ENCODE measurements at places on chromosomes 2 and 18.

DNA sequence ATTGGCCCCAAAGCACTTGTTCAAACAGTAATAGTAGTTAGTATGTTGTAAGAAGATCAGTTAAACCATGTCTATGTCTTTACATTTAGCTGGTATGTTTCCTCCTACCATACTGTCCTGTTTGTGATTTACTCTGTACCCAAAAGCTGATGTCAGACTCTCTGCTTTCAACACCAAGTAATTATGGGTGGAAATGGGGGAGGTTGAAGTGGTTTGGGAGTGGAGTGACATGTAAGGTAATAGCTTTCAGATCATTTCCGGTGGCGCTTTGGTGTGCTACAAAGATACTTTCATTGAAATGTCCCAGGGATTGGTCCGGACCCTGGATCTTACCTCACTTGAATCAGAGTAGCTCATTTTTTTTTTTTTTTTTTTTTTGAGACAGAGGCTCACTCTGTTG lies 39.7 kb upstream of the TGIF1 start:
- no peak for DNase-seq

DNA sequence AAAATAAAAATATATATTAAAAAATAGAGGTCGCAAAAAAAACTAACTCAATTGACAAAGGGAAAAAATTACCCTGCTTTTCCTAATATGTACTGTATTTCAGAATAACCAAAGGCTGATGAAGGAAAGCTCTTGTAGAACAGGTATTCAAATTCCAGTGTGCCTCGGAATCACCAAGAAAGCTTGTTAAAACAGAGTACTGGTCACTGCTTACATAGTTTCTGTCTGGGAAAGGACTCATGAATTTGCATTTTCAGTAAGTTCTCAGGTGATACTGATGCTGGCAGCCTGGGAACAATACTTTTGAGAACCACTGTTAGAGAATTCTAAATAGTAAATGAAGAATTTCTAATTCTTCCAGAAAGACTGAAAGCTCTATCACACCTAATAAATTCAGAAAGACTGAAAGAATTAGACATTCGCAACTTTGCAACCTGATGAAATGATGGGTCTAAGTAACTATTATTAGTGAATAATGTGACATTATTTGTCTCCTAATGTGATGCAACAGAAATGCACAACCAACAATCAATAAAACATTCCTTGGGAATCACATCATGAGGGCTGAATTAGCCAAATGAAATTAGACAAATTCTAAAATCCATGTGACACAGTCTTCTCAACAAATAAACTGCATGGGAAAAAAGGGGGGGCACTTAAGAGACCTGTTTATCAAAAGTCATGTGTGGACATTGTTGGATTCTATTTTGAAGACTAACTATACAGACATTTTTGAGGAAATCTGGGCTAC lies 21.9 kb downstream of the RPRD1A start:
- DNase-seq = no peak

GRCh38 chr2:74026687-74027241 lies 42.1 kb downstream of the TET3 start:
- no peak for DNase-seq

DNA sequence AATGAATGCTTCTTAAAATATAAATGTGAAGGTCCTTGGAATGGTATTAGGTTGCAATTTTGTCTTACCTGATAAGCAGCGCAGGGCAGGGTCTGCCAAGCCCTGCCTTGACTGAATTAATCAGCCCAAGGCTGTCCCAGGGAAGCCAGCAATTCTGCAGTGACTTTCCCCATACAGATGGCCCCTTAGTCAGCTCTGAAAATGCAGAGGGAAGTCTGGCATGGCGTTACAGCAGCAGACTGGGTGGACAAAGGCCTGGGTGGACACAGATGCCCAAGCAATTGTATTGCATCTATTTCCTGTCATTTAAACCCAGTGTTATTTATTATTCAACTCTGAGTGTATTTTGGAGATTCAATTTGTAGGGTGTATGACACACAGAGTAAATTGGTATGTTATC lies 56.6 kb upstream of the NOL4 start:
- no peak for DNase-seq

GRCh38 chr2:223901854-223902253 lies 43.3 kb downstream of the WDFY1 start:
- no peak for DNase-seq

- no peak for DNase-seq
Measured at GRCh38 chr2:24517247-24517646, 26.2 kb downstream of the NCOA1 start.

GRCh38 chr2:219643084-219643473 lies 15.6 kb downstream of the SLC4A3 start:
- DNase-seq = no peak

- no peak for DNase-seq
Measured at GRCh38 chr2:4674007-4674406, 970.6 kb downstream of the DCDC2C start.

DNA sequence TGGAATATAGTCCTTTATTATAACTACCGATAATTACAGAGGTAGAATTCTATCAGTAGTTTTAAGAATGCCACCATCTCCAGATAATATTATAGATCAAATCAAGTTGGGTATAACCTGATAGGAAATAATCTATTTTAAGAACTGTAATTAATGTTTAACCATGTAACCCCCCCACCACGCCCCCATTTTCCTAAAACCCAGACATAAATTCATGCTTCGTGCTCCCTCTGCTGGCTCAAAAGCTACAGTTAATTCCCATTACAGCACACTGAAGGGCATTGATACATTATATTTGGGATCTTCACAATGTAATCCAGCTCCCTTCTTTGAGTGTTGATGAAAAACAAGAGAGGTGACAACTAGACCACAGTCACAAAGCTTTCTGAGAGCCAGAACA lies 228.0 kb upstream of the SMAD7 start:
- no peak for DNase-seq

DNA sequence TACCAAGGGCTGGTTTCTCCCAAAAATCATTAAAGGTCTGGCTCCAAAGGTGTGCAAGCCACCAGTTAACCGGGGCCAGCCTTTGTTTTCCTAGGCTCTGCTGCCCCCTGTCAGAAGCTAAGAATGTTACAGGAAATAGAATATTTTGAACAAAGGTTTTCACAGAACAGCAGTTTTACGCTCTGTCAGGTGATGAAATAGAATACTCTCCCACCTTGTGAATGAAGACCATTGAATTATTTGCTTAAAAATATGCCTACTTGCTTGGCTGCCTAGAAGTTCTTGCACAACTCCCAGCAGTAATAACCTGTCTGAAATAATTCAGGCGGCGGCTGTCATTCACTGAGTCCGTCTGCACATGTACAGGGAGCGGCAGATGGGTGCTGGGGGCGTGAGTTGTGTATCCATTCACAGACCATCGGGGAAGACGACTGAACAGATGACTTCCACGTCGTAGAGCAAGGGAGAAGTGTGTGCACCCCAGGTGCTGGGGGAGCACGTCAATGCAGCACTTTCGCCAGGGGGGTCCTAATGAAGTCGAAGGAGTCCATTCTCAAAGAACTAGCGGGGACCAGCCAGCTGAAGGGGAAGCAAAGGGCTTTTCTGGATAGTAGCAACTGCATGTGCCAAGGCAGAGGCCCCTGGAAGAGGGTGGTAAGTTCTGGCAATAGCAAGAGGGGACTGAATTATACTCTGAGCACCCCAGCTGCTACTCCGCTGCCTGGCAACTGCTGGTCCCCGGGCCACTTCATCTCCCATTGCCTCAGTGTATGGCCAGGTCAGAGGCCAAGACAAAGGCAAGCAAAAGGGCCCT lies 56.1 kb downstream of the SF3B1 start:
- DNase-seq = no peak

- DNase-seq = peak; percentile 60
Measured at GRCh38 chr2:204012072-204012653, 75.6 kb downstream of the ICOS start.

DNA sequence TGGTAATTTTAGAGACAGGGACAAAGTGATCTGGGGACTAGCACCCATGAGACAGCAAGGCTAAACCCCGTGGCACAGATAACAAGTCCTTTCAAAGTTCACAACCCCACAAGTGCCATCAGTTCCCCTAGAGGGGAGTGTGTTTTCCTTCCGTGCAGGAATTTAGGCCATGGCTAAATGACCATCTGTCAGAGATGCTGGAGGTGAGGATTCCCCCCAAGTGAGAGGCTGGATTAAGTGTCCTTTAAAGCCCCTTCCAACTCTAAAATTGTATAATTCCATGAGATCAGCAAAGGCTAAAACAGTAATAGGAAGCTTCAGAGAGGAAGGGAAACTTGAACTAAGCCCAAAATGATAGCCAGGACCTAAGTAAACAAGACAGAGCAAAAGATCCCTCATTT lies 8.7 kb downstream of the FEZ2 start:
- DNase-seq = no peak

GRCh38 chr2:217437290-217437870 lies 565.4 kb downstream of the TNS1 start:
- DNase-seq = no peak

DNA sequence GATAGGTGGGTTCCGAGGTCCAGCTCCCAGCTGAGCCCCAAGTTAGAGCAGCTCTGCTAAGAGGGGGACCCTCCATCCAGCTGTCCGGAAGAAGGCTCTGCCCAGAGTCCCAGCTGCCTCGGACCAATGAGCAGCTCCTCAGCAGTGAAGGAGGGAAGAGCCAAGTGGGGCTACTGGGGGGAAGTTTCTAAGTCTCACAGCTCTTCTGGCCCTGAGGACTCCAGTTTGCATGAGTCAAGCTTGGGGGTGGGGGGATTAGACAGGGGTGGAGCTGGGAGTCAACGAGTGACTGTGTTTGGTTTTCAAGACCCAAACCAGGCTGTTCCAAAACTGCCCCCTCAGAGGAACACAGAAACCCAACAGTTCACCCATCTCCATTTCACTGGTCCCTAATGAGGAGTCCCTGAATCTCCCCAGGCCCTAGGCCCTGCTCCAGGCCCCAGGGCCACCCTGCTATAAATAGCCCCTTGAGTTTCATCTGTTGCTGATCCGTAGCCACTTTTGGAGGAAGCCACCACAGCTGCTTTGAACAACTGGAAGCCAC lies 100.9 kb downstream of the TNS1 start:
- no peak for DNase-seq

- DNase-seq = no peak
Measured at GRCh38 chr18:69157906-69158305, 242.8 kb upstream of the DOK6 start.

GRCh38 chr18:22494771-22495170 lies 77.1 kb upstream of the CTAGE1 start:
- no peak for DNase-seq

- DNase-seq = no peak
Measured at GRCh38 chr2:24287171-24287570, 73.2 kb downstream of the ITSN2 start.

- no peak for DNase-seq
Measured at GRCh38 chr2:238593236-238593635, 166.5 kb downstream of the ASB1 start.

- DNase-seq = no peak
Measured at GRCh38 chr2:62447411-62447810, 58.6 kb downstream of the TMEM17 start.

DNA sequence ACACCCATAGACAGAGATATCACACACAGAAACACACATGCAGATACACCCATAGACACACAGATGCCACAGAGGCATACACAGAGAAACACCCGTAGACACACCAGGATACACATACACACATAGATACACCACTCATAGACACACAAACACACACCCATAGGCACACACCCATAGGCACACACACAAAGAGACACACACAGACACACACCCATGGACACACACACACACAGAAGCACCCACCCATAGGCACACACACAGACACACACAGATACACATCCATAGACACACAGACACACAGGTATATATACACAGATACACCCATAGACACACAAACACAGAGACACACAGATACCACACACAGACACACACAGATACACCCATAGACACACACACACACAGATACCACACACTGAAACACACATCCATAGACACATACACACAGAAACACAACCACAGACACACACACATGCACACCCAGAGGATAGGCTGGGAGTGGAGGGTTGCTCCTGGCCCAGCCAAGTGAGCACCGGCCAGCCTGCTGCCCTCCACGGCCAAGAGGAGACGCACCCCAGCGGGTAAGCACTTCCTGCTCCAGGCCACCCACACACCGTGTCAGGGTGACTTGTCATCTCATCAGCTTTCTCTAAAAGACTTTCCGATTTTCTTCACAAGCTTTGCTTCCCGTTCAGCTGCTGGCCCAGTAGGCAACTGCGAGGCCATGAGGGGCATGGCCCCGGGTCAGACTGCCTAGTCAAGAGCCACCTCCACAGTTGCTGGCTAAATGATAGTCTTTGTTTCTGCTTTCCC lies 14.1 kb upstream of the CNNM3 start:
- DNase-seq = no peak

- no peak for DNase-seq
Measured at GRCh38 chr18:22698711-22699110, 234.4 kb upstream of the RBBP8 start.

GRCh38 chr2:8479298-8479697 lies 202.6 kb upstream of the ID2 start:
- no peak for DNase-seq

GRCh38 chr2:200476836-200477235 lies 33.0 kb downstream of the KCTD18 start:
- no peak for DNase-seq

DNA sequence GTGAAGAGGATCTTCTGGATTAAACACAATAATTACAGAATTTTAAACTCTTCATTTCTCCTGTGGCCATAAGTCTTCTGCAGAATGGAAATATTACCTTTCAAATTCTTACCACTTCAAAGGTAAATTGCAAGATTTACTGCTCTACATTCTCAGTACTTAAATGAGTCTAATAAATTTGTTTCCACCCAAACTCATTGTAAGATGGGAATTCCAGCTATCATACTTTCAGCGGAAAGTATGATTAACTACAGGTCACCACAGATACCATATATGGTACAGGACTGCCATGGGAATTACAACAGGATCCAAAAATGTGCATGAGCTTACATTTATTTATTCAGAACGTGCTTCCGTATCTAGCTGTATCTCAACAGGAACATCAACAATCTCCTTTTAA lies 3.1 kb downstream of the DSC3 start:
- no peak for DNase-seq

GRCh38 chr2:10375570-10376281 lies 72.4 kb downstream of the ODC1 start:
- no peak for DNase-seq

DNA sequence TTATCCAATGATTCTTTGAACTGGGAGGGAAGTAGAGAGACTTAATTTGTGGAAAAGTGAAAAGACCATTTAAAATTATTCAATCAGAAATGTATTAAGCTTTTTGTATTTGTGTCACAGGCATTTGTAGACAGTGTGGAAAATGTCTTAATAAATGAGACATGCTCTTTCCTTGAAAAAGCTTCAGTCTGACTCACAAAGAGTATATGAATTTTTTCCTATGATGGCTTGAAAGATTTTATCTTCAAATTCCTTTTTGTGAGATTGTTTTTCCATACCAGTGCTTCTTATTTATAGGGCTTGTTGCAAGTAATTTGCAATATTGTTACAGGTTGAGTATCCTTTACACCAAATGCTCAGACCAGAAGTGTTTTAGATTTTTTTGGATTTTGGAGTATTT lies 39.5 kb downstream of the STON1 start:
- DNase-seq = no peak

GRCh38 chr2:44970846-44971450 lies 29.4 kb downstream of the SIX3 start:
- DNase-seq = no peak

GRCh38 chr2:159163930-159164329 lies 122.6 kb downstream of the WDSUB1 start:
- no peak for DNase-seq

- DNase-seq = no peak
Measured at GRCh38 chr2:86003104-86003503, 102.6 kb downstream of the POLR1A start.

- DNase-seq = no peak
Measured at GRCh38 chr2:42881732-42882131, 89.3 kb upstream of the HAAO start.

- no peak for DNase-seq
Measured at GRCh38 chr2:160401895-160402294, 91.7 kb downstream of the RBMS1 start.

Measured in retinal pigment epithelial cell (primary cell).